ENCODE measurements at places on chromosomes 4 and X. TPM values are rescaled to one million over a fixed set of nuclear protein-coding genes. Genes with fewer than 3 reads are reported as not detected.

DNA sequence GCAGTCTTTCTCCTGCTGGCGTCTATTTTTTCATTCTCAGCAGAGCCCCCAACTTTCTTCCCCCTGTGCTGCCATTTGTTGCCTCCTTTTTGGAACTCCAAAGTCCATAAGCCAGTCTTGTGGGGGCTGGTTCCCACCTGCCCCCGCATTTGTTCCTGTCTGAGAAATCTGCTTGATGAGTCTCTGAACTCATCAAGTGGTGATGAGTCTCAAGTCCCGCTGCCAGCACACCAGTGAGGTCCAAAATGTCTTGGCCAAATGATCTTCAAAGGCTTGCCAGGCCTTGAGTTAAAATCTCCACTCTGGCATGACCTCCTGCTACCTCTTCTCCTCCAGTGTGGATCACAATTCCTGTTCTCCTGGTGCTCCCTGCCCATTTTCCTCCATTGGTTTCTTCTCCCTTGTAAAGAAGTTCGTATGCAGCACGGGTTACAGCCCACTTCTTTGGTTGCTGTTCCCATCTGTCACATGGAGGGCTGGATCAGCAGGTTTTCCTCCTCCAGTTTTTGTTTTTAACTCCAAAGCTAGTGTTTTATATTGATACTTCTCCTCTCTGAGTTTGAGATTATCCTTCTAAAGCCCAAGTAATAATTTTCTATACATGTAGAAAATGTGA, 72.7 kb upstream of the LIMCH1 start:
- no peak overlapping the region for H3K27ac ChIP-seq
- no peaks in the 10 kb centered on the region for H3K27me3 ChIP-seq
- H3K4me1 ChIP-seq = no peaks in the 10 kb centered on the region
- no peak overlapping the region for H3K4me3 ChIP-seq

DNA sequence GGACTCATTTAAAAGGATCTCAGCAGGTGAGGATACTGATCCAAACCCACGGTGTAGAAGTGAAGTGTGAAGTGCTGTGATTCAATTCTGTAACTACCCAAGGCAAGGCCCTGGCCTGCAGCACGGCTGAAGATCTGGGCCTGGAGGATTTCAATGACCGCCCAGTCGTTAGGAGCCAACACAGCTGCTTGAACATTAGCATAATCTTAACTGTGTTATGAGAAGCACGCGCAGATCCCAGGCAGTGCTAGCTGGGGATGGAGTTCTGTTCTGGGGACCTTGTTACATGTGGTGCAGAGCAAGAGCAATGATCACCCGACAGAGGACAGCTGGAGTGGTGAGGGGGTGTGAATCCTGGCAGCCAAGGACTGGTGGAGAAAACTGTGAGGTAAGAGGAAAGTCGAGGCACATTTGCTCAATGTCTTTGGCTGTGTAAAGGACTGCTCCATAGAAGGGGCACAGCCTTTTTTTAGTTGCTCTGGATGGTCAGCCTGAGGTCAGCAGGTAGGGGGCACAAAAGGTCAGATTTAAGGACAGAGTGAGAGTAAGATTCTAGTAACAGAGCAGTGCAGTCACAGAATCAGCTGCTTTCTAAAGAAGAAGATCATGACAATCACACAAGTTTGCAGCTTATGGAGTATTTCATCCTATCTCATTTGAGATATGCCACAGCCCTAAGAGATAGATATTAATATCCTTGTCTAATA, 181.8 kb downstream of the DCLK2 start:
- no peaks in the 10 kb centered on the region for H3K36me3 ChIP-seq
- no peak overlapping the region for H3K4me3 ChIP-seq
- no peaks in the 10 kb centered on the region for H3K4me1 ChIP-seq
- no peak overlapping the region for H3K27ac ChIP-seq

- H3K36me3 ChIP-seq = no peaks in the 10 kb centered on the region
- no peaks in the 10 kb centered on the region for H3K27me3 ChIP-seq
- H3K27ac ChIP-seq = no peak overlapping the region
- no peak for DNase-seq
Measured at GRCh38 chr4:10625131-10625530, 59.4 kb downstream of the CLNK start.

GRCh38 chr4:95472534-95472933, 76.2 kb downstream of the UNC5C start:
- no peaks in the 10 kb centered on the region for H3K4me1 ChIP-seq
- H3K27me3 ChIP-seq = no peaks in the 10 kb centered on the region
- DNase-seq = no peak
- H3K4me3 ChIP-seq = no peak overlapping the region
- no peak overlapping the region for H3K27ac ChIP-seq
- no peaks in the 10 kb centered on the region for H3K36me3 ChIP-seq

- DNase-seq = no peak
- no peaks in the 10 kb centered on the region for H3K27me3 ChIP-seq
- no peaks in the 10 kb centered on the region for H3K36me3 ChIP-seq
Measured at GRCh38 chrX:154300816-154301215, 5.2 kb downstream of the TKTL1 start.

DNA sequence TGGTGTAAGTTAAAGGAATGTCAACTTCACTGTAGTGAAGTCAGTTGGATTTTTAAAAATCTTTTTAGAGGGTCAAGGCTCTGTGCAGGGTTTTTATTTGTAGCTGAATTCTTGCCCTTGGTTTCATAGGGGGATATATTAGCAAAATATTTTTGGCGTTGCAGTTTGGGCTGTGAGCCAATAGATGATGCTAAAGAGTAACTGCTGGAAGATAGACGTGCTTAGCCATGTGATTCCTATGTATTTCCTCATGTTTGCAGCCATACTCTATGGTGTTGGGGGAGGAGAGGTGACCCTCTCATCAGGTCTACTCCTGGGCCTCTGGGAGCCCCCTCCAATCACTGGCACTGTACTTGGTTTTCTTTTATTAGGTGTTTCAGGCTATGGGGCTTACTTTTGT, 246.7 kb upstream of the ARHGAP24 start:
- H3K4me1 ChIP-seq = no peaks in the 10 kb centered on the region
- H3K27me3 ChIP-seq = no peaks in the 10 kb centered on the region
- no peak for DNase-seq
- no peaks in the 10 kb centered on the region for H3K36me3 ChIP-seq
- H3K4me3 ChIP-seq = no peak overlapping the region

- no peaks in the 10 kb centered on the region for H3K4me1 ChIP-seq
- no peak for DNase-seq
- H3K27me3 ChIP-seq = no peaks in the 10 kb centered on the region
- H3K4me3 ChIP-seq = no peak overlapping the region
- no peak overlapping the region for H3K27ac ChIP-seq
- no peaks in the 10 kb centered on the region for H3K36me3 ChIP-seq
Measured at GRCh38 chr4:52995360-52996030, 133.4 kb downstream of the RASL11B start.

DNA sequence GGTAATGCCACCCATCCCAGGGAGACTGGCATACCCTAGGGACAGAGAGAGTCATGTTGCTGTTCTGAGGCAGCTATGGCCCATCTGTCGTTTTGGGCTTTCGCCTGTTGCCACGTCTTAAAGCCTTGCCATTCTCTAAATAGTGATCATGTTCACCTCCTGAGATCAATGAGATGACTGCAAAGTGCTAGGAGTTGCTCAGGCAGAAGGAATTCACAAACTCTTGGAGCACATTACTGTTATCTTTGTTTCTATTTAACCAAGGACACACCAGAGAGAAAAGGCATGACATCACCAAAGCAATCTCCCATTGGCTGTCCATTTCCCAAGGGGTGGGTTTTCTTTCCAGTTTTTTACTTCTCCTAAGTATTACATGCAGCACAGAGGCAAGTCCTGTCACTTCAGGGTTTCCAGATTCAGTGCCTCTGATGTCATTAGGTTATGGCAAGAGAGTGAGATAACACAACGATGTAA, 37.1 kb upstream of the SETD7 start:
- H3K4me1 ChIP-seq = peaks cover 6% of the 10 kb centered on the region
- H3K27me3 ChIP-seq = no peaks in the 10 kb centered on the region
- DNase-seq = no peak
- no peaks in the 10 kb centered on the region for H3K36me3 ChIP-seq
- H3K27ac ChIP-seq = no peak overlapping the region

DNA sequence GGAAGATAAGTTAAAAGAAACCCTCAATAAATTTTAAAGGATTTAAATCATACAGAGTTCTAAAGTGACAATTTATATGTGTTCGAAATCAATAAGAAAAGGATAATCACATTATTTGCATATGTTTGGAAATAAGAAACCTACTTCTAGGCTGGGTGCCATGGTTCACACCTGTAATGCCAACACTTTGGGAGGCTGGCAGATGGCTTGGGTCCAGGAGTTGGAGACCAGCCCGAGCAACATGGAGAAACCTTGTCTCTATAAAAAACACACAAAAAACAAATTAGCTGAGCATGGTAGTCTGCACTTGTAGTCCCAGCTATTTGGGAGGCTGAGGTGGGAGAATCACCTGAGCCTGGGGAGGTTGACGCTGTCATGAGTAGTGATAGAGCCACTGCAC, 8.1 kb upstream of the SAP30 start:
- H3K4me3 ChIP-seq = no peak overlapping the region
- no peaks in the 10 kb centered on the region for H3K27me3 ChIP-seq
- H3K27ac ChIP-seq = no peak overlapping the region
- H3K36me3 ChIP-seq = no peaks in the 10 kb centered on the region

Gene GAGE12H
- polyA plus RNA-seq = not detected

Gene FAM9C
- polyA plus RNA-seq = 0.15 TPM

Gene NR3C2
- polyA plus RNA-seq = 13.1 TPM

Gene GUCY1A1
- 112 TPM for polyA plus RNA-seq
